Endothelial cell of umbilical vein (primary cell): ENCODE measurements at places on chromosomes 1 and 21.
A peak's percentile ranks its signal among the peaks of the same experiment; 100 is the strongest.

DNA sequence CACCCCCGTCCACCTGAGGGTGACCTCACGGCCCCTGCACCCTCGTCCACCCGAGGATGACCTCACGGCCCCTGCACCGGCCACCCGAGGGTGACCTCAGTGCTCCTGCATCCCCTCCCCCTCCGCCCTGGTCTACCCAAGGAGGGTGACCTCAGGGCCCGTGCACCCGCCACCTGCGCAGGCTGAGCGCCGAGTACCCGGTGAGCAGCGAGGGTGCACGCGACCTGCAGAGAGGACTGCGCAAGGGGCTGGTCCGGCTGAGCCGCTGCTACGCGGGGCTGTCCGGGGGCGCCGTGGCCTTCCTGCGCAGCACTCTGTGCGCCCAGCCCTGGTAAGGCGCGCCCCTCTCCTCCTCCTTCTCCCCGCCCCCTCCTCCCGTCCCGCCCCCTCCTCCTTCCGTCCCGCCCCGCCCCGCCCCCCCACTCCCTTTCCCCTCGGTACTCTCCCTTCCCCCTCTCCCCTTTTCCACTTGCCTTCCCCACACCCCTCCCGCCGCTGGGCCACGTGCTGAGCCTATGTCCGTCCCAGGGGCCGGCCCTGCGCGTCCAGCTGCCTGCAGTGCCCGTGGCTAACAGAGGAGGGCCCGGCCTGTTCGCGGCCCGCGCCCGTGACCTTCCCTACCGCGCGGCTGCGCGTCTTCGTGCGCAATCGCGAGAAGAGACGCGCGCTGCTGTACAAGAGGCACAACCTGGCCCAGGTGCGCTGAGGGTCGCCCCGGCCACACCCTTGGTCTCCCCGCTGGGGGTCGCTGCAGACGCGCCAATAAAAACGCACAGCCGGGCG lies 28.4 kb downstream of the TRIM11 start:
- peak; percentile 36 for DNase-seq

GRCh38 chr1:215777370-215777925 lies 210.3 kb downstream of the KCTD3 start:
- DNase-seq, result no peak

DNA sequence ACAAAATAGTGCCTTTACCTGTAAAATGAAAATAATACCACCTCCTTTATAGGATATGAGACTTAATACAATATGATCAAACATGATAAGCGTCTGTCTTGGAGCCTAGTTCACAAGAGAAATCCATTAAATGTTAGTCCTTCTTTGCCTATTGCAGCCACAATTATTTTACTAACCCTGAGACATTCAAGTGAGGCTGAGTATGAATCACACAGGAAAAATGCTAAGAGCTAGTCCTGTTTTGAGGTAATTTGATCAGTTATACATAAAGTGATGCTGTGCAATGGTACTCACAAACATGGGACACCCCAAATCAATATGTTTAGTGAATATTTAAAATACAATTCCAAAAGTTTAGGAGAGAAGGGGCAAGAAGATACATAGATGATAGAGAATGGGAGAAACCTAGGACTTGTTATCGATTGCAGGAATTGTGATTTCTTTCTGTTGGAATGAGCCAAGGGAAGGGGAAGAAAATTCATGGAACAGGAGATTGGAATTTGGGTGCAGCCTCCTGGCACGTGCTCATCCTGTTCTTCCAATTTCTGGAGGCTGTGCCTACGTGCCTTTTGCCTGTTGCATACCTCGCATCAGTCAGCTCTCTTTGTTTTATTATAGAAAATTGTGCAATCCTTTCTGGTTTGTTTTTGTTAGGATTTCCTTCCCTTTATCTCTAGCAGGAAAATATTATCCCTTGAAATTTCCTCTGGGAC lies 39.9 kb upstream of the BACH1 start:
- DNase-seq, result peak; percentile 61

- no peak for DNase-seq
Observed at GRCh38 chr1:186837806-186838205, 9.1 kb downstream of the PLA2G4A start.

- DNase-seq, result no peak
Observed at GRCh38 chr1:211839106-211839505, 8.5 kb upstream of the LPGAT1 start.

GRCh38 chr1:2591581-2592261 lies 5.1 kb downstream of the PRXL2B start:
- no peak for DNase-seq

DNA sequence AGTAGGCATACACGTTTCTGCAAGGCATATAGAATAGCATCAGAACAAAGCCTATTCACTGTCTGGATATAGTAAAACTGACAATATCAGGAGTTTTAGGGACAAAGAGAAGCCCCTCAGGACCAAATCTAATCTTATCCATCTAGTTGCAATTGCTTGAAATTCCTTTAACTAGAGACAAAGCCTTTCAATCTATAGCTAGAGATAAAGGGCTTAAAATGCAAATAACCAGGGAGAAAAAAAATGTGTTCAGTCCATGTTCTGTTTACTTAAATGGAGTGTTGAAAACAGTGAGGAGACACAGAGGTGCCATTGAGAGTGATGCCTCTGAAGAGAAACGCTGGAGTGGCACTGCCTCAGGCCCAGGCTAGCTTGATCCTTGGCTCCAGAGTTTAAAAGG lies 286.1 kb downstream of the DPYD start:
- no peak for DNase-seq

DNA sequence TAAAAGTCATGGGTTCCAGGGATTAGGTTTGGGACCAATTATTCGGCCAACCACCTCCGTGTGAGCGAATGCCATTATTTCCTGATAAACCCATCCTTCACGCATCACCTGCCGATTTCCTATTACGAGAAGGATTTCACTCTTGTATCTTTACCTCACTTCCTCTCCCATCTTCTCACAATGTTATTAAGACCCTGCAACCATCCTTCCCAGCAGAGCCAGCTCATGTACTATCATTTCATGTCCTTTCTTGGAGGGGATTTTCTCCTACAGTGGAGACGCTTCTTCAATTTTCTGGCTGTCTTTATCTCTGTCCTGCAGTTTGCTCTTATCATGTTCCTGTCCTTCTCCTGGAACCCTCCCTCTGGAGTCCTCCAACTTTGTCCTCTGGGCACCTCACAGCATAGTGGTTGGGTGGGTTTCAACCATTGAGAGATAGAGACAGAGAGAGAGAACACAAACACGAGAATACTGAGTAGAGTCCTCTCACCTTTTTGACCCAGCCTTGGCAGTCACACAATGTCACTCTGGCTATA lies 192.2 kb downstream of the DYRK1A start:
- DNase-seq, result no peak

- no peak for DNase-seq
Observed at GRCh38 chr1:179012038-179012437, 13.7 kb upstream of the FAM20B start.

GRCh38 chr21:35145626-35146233 lies 96.6 kb upstream of the RUNX1 start:
- no peak for DNase-seq

- DNase-seq, result peak; percentile 5
Observed at GRCh38 chr1:1058921-1059493, 15.1 kb downstream of the RNF223 start.

DNA sequence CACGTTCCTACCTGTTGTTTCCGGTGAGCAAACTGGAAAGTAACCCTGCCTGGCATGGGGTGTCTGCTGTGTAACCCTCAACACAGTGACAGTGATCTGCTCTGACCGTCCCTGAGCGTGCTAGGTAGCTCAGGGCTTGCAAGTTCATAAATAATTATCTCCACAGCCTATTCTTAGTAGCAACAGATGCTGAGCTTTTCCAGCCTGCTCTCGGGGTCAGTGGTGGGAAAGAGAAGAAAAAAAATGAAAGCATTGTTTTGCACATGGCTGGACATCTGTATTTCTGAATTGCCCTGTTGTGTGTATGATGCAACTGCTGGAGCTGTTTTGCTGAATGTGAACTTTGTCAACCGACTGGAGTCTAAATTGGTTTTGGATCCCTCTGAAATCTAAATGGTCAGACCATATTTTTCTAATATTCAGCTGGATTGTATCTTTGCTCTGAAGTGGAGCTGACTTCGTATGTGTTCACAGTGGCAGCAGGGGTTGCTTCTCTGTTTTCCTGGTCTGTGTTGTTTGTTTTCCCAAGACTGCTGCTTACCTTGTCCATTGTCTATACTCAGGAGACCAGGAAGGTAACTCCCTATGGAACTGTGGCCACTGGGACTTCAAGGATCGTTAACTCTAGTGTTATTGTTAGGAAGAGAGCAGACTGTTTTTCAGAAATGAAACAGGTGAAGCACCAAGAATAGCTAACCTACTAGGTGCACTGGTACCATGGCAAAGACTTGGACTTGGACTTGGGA lies 27.0 kb downstream of the TGFB2 start:
- peak; percentile 75 for DNase-seq

DNA sequence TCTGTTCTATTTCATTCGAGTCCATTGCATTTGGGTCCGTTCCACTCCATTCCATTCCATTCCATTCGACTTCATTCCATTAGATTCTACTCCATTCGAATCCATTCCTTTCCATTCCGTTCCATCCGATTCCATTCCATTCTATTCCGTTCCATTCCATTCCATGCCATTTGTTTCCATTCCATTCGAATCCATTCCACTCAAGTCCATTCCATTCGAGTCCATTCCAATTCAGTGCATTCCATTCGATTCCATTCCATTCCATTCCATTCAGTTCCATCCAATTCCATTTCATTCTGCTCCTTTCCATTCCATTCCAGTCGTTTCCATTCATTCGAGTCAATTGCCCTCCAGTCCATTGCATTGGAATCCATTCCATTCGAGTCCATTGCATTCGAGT lies 2603.7 kb upstream of the TPTE start:
- DNase-seq, result peak; percentile 55

DNA sequence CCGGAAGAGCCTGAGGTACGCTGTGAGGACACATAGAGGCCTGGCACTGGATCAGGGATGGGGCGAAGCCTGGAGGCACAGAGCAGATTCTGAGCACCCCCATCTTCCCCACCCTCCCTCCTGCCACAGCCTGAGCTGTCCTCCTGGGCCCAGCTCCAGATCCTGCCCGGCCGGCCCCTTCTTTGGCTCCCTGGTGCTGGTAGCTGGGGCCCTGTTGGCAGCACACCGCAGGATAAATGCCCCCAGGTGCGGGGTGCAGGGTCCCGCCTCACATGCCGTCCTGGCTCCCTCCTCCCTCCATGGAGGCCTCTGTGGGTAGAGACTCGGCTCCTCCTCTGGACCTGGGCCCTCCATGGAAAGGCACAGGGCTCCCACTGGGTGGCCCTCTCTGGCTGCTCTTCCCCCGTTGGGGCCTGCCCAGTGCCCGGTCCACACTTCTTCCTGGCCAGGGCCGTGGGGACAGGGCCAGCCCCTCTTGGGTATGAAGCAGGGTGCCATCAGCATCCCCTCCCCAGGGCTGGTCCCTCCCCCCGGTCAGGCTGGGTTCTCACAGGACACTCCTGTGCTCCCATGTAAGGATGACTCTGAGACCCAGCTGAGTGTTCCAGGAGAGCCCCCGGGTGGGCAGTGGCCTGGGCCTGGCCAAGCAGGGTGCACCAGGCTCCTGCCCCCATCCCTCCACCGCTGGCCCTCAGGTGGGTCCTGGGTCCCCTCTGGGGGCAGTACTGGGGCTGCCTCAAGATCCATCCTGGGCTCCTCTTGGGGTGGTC lies 1.1 kb upstream of the OBSCN start:
- DNase-seq, result no peak

DNA sequence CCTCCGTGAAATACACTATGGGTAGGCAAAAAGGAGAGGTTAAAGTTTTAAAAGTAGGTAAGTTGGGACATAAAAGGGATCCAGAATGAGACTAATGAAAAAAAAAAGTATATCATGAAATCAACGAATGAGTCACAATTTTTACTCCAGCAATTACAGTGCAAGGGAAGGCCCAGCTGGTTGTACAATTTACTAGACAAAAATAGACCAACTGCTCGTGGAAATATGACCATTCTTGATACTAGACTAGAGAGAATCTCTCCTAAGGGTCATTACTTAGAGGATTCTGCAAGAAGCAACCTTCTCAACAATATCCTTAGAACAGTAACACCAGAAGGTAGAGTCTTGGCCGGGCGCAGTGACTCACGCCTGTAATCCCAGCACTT lies 55.1 kb upstream of the EFHD2 start:
- DNase-seq, result no peak

DNA sequence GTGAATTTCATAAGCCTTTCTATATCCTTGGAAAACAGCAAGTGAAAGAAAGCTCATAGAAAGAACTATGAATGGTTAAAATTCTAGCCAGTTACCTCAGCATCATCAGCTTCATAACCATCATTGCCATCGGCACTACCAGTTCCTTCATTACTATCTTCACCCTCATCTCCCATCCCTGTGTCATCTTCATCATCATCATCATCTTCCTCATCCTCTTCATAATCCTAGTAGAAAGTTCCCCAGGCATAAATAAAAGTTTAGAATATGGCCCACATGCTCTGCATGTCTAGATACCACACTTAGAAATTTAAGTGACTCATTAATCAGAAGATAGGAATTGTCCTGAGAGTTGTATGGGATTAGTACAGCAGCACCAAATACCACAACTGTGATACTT lies 49.0 kb downstream of the TPR start:
- no peak for DNase-seq

DNA sequence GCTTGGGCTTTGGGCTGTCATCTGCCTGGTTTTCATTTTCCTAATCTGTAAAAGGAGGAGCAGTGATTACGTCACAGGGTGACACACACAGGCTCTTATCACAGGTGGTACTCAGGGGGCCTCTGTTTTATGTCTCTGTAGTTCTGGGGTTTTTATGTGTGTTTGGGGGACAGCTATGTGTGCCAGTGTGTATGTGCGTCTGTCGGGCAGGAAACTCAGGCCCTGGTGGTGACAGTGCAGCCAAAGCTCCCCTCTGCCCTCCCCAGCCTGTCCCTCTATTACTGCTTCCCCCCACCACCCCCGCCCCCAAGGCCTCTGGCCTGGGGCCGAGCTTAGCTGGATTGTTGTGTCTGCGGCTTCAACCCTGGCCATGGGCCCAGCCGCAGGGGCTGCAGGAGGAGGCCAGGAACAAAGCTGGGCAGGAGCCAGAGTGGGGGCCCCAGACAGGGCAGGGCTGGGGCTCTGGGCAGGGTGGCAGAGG lies 13.3 kb downstream of the MFAP2 start:
- DNase-seq, result peak; percentile 89

- no peak for DNase-seq
Observed at GRCh38 chr1:184761969-184762485, 7.4 kb upstream of the EDEM3 start.

- no peak for DNase-seq
Observed at GRCh38 chr1:58430421-58431275, 115.9 kb downstream of the OMA1 start.

- no peak for DNase-seq
Observed at GRCh38 chr1:238345837-238346236, 455.1 kb upstream of the ZP4 start.

GRCh38 chr1:153922076-153922971 lies 448 bp downstream of the GATAD2B start:
- no peak for DNase-seq
